Kidney (tissue), 22 donors: ENCODE measurements at places on chromosomes 7 and 10. TPM values are rescaled to one million over a fixed set of nuclear protein-coding genes. Genes with fewer than 3 reads are reported as not detected.

Gene TRPV5
- total RNA-seq: 1.4 TPM

Gene SPACDR
- 0.54 TPM for total RNA-seq

- H3K4me1 ChIP-seq: peaks cover 3% of the 10 kb centered on the region
- no peak for DNase-seq
- no peaks in the 10 kb centered on the region for H3K36me3 ChIP-seq
- no peaks in the 10 kb centered on the region for H3K27me3 ChIP-seq
Measured at GRCh38 chr10:11612021-11613001, 861 bp upstream of the USP6NL start.

Gene ITGA8
- 22.1 TPM for total RNA-seq

Gene SPAM1
- not detected for total RNA-seq

GRCh38 chr10:13853854-13854253 is 267.1 kb downstream of the PRPF18 start:
- H3K27me3 ChIP-seq: no peaks in the 10 kb centered on the region
- peak; percentile 34 for DNase-seq
- no peaks in the 10 kb centered on the region for H3K4me1 ChIP-seq
- no peaks in the 10 kb centered on the region for H3K36me3 ChIP-seq
- peak overlapping the region; percentile 40 for H3K27ac ChIP-seq
- H3K4me3 ChIP-seq: no peak overlapping the region

GRCh38 chr7:50531401-50531911 is 33.7 kb downstream of the DDC start:
- no peak overlapping the region for H3K27ac ChIP-seq
- H3K4me3 ChIP-seq: no peak overlapping the region
- H3K36me3 ChIP-seq: no peaks in the 10 kb centered on the region
- peaks cover 4% of the 10 kb centered on the region for H3K4me1 ChIP-seq
- DNase-seq: no peak

GRCh38 chr7:41628901-41629300 is 74.0 kb downstream of the INHBA start:
- H3K4me3 ChIP-seq: no peak overlapping the region
- no peaks in the 10 kb centered on the region for H3K36me3 ChIP-seq
- no peaks in the 10 kb centered on the region for H3K27me3 ChIP-seq

DNA sequence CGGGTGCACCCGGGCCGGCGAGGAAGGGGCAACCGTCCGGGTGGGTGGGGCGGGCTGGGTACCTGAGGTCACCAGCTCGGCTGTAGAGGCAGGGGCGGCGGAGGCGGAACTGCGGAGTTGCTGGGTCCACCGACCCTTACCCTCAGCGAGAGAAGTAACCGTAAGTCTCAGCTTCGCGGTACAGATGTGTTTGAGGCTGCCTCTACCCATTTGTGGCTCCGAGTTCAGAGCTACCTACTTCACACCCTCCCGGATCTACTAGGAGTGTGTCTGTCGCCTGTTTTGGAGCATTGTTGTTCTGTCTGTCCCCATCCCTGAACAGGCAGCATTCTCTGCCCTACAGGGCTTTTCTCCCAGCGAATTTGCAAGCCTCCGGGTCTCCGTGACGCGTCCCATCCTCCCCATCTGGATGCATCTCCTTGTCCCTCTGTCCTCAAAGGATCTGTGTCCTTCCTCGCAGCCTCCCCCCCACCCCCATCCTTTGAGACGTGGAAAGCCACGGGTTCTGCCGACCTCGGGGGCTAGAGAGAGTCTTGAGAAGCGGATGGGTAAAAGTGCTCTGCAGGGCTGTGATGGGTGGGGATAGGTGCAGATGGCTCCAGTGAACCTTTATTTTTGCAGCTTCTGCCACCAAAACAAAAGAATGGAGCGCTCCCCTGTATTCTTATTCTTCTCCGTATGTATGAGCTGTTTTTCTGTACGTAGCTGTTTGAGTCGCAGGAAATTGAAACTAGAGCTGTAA is 757 bp downstream of the ANKIB1 start:
- H3K27ac ChIP-seq: peak overlapping the region; percentile 93
- no peaks in the 10 kb centered on the region for H3K36me3 ChIP-seq
- H3K4me1 ChIP-seq: peaks cover 10% of the 10 kb centered on the region
- peak overlapping the region; percentile 99 for H3K4me3 ChIP-seq
- H3K27me3 ChIP-seq: no peaks in the 10 kb centered on the region
